ENCODE measurements at places on chromosomes 16 and 17.

- DNase-seq = no peak
Measured at GRCh38 chr17:16927641-16928321, 44.1 kb downstream of the TNFRSF13B start.

DNA sequence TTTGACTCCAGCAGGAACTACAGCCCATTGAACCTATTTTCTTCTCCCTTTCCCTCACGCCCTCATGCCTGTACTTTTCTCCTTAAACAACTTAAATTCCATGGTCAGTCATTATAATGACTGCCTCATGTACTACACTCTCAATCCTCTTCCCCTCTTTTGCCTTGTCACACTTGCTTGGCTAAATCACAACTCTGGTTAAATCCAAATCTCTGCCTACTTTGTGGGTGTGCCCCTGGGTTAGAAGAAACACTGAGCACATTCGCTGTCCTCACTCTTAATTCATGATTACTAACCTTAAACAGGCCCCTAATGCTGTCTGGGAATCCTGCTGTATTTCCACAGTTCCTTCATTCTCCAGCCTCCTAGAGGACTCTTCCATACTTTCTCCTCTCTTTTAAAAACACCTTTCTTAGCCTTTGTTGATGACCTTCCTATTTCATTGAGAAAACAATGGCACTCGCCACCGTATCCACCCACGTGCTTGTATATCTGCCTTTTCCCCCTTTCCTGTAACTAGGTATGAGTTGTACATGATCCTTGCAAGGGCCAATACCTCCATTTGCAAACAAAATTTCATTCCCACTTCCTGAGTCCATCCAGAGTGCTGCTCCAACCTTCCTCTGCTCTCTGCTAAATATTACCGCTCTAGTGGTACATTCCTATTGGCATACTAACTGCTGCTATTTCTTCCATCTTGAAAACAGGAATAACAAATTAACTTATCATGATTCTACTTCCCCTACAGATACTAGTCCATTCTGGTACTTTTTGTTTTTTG is 28.9 kb downstream of the ZNRF1 start:
- DNase-seq = peak; percentile 46

DNA sequence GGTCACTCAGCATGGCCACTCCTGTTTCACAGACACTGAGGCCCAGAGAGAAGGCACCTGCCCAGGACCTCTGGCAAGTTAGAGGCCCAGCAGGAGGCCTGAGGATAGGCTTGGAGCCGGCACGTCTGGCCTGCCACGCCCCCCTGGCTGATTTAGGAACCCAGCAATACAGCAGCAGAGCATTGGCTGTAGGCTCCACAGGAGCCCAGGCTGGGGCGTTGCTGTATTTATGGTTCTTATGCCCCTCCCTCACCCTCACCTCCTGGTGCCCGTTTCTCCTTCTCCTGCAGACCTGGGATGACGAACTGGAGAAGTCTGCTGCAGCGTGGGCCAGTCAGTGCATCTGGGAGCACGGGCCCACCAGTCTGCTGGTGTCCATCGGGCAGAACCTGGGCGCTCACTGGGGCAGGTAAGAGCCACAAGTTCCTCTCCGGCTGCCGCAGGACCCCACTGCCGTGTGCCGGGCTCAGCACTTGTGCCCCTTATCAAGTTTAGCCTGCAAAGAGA is 25.8 kb downstream of the CRISPLD2 start:
- no peak for DNase-seq

DNA sequence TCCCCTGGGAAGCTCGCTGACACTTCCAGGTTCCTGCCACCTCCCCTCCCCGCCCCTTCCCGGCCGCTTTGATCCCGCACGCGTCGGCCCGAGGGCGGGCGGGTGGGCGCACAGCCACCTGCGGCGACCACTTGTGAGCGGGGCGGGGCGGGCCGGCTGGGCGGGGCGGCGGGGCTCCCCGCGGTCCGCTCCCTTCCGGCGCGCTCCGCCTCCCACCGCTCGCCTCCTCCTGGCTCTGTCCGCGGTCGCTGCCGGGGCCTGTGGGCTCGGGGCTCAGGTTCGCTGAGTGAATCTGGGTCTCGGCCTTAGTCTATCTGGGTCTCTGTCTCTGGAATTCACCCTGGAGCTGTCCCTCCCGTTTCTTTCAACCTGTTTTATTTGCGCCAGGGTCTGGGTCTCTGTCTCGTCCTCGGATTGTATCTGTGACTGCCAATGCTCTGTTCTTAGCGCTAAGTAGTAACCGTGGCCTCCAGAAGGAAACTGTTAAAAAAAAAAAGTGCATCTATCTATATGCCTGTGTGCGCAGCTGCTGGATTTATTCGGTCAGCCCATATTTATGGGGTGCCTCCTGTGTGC is 2.7 kb upstream of the HES7 start:
- DNase-seq = peak; percentile 50

DNA sequence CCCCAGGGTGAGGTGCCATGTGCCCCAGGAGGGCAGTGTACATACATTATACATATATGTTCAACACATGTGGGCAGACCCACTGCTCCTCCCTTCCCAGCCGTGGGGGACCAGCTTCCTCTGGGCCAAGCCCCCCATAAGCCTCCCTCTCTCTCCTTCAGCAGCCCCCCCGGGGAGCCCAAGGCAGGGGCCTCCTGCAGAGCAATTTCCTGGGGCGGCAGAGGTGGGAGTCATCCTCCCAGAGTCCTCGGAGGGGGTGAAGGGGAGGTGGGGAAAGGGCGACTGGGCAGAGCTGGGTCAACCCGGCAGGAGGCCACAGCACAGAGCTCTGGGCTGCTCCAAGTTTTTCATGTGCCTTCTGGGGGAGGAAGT is 235.1 kb downstream of the ZNF423 start:
- no peak for DNase-seq

- peak; percentile 18 for DNase-seq
Measured at GRCh38 chr17:36992701-36993100, 43.9 kb downstream of the AATF start.

GRCh38 chr17:72978593-72979218 is 113.8 kb downstream of the SLC39A11 start:
- DNase-seq = no peak

DNA sequence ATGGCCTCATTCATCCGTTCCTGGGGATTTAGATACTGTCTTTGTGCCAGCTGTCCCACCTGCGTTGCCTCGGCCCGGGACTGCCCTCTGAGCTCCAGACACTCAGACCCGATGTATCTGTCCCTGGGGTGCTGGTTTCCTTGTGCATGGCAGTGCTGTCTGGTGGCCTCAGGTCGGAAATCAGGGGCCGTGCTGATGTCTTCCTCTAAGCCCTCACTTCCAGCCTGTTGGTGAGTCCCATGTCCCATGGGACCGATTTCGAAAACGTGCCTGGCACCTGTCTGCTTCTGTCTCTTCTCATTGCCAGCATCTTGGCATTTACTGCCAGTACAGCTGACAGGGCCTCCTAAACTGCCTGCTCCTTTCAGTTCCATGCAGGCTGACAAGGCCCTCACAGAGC is 22.1 kb downstream of the NT5M start:
- DNase-seq = no peak

GRCh38 chr17:35842239-35842638 is 26.5 kb downstream of the HEATR9 start:
- DNase-seq = no peak

DNA sequence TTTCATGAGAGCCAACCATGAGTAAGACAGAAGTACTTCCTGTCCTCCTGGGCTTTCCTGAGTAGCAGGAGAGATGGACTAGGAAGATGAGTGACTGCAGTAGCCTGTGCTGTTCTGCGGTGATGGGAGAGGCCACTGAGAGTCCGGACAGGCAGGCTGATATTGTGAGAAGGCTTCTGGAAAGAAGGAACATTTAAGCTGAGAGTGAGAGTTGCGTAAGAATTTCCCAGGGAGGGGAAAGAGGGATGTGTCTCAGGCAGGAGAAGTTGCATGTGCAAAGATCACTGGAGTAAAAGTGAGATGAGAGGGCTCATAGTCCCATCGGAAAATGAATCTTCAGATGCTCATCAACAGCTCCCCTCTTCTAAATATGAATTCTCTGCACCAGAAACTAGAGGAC is 258.3 kb downstream of the RBFOX1 start:
- no peak for DNase-seq

- no peak for DNase-seq
Measured at GRCh38 chr16:15866451-15866850, 9.6 kb upstream of the MYH11 start.

DNA sequence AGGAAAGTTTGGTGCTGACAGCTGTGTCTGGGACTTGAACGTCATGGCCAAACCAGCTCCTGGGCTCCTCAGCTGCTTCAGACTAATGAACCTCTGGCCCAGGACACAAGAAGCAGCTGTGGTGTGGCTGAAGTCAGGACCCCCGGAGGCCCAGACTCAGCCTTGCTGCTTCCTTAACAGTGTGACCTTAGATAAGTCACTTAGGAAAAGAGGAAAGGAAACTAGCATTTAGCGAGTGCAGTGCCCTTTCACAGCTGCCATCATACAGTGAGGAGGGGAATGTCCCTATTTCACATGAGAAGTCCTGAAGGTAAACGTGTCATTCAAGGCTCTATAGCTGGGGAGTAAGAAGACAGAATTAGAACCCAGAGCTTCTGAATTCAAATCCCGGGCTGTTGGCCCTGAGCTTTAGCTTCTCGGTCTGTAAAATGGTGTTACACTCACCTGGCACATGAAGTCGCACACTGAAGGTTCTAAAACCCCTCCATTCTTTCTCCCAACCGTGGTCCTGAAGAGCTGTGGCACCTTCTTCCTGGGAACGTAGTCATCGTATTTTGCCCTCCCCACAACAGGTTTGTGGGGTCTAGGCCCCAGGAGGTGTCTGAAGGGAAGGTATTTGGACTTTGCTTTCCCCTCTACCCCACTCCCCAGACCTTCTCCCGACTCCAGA is 910 bp upstream of the RAMP2 start:
- no peak for DNase-seq

DNA sequence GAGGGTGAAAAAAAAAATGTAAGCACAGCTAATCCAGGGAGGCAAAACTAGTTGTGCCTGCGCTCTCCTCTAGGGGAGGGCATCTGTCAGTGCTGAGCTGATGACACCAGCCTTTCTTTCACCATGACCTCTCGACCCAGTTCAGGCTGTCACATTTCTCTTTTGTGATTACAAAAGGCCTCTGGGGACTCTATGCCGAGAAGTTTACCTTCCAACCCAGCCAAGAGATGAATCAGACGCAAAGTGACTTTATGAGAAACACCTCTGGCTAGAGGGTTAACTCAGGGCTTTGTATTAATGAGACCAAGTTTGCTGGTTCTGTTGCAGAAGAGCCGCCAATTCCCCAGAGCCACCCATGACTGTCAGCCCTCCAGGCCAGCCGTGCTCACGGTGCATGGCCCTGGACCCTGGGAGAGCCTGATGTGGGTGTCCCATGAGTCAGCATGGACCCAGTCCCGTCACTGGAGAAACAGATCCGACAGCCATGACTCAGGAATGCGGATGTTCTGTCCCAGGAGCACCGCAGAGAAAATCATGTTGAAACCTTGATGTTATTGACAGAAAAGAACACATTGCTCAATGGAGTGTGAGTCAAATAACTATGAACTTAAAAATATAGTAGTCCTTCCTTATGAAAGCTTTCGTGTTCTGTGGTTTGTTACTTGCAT is 437.2 kb downstream of the HS3ST3B1 start:
- peak; percentile 40 for DNase-seq

All from kidney tubule cell (primary cell).